ENCODE measurements at places on chromosomes 7 and 10.

DNA sequence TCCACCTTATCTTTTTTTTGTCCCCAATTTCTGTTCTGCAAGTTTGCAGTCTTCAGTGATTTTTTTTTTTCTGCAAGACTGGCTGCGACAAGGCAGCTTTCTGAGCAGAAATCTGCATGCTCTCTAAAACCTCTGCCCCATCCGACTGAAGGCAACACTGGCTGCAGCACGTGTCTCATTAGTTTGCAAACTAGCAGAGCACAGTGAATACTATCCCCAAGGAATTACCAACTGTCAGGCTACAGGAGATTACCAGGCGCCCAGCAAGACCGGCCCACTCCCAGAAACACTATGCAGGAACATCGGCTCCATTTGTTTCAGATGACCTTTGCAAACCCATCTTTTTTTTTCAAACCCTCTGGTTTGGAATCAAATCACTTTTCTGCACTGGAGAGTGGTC lies 538.8 kb downstream of the SORCS1 start:
- no peak for DNase-seq

GRCh38 chr7:123190109-123190831 lies 9.5 kb downstream of the SLC13A1 start:
- no peak for DNase-seq

DNA sequence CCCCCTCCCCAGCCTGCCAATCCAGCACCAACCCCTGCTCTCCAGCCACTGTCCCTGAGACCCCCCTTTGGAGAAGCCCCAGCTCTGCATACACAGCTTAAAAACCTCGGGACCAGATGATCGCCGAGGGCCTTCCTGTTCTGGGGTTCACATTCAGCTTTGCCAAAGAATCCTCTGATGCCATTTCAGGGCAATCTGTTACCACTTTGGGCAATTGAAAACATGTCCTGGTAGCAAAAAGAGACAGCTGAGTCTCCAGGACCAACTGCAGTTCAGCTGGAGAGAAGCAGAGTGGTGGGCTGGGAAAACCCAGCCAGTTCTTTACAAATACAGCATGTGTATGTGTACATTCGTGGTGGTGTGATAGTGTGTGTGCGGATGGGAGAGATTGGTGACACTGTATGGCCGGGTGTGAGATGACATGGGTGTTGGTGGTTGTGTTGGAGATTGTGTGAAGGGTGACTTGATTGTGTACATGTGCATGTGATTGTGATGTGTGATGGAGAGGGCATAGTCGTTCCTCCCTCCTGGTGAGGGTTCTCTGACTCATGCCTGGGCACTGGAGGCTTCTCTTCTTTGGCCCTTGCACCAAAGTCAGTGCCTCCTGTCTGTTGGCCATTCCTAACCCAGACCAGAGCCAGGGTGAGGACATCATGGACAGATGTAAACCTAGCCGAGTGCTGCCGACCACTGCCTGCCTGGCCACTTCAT lies 48.5 kb upstream of the AQP1 start:
- no peak for DNase-seq

- DNase-seq = no peak
These were observed 45.4 kb downstream of the KAT6B start for GRCh38 chr10:74871595-74872382.

DNA sequence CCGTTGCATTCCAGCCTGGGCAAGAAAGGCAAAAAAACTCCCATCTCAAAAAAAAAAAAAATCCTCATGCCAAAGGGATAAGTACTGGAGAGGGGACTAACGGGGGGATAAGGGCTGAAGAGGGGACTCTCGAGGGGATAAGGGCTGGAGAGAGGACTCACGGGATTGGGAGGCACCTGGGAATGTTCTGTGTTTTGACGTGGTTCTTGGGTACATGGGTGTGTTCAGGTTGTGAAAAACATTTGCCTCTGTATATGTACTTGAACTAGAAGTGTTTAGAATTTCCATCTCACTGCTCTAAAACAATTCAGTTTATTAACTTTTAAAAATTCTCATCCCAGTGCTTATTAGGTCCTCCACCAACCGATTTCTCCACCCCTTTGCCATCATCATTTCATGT lies 4.5 kb downstream of the FKBP6 start:
- no peak for DNase-seq

DNA sequence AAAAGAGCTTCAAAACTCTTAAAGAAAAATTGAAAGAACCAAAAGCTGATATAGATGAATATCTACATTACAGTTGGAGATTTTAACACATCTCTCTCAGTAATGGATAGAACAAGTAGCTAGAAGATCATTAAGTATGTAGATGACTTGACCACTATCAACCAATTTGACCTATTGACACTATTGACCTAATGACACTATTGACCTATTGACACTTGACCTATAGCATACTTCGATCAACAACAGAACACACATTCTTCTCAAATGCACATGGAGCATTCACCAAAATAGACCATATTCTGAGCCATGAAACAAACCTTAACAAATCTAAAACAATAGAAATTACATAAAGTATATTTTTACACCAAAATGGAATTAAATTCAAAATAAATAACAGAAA lies 22.3 kb downstream of the GIMAP5 start:
- DNase-seq = no peak

DNA sequence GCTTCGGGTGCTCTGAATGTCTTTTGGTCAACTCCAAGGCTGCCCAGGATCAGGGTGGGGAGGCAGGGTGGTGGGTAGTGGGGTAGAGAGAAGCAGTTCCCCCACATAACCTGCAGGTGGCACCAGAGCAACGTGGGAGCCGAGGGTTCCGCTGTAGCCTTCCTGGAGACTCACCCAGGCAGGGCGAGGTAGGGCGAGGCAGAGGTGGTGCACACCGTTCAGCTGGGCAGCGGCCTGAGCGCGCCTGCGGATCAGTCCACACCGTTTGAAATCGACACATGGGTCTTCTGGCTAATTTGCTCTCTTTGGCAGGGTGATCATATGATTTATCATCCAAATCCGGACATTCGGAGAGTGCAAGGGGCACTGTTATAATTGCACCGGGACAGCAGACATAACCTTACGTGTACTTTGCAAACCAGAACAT lies 41.4 kb upstream of the MAP3K8 start:
- DNase-seq = peak; percentile 71

DNA sequence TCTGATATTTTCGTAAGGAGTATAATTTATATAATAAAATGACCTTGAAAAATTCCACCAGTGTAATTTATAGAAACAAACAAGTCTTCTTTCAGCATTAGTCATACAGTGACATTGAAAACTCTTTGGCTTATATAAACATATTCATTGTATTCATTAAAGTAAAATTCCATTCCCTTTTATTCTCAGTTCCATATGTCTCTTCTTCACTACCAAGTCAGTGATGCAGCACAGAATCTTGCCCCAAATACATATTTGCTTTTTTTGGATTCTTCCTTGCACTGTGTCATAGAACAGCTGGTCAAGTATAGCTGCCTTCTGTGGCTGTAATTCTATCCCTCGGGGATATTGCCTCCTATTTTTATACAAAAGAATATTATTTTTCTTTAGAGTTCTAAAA lies 884.5 kb upstream of the POT1 start:
- no peak for DNase-seq

- DNase-seq = no peak
These were observed 109.2 kb upstream of the AGK start for GRCh38 chr7:141441837-141442627.

- DNase-seq = peak; percentile 18
These were observed 898.1 kb downstream of the XPNPEP1 start for GRCh38 chr10:109025172-109025571.

DNA sequence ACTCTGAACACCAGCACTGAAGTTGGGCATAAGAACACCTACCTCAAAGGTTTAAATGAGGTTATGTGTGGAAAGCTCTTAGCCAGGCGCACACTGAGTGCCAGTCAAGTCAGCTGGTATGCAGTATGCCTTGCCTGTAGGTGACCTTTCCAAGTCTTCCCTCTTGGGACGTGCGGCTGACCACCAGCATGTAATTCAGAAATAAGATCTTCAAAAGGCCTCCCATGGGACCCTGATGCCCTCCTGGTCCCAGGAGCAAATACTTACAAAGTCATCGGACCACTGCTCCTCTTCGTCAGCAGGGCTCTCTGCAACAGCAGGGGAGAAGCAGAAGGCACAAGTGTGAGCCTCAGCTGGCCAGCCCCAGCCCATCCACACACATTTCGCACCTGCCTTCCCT lies 40.8 kb downstream of the BLNK start:
- no peak for DNase-seq

DNA sequence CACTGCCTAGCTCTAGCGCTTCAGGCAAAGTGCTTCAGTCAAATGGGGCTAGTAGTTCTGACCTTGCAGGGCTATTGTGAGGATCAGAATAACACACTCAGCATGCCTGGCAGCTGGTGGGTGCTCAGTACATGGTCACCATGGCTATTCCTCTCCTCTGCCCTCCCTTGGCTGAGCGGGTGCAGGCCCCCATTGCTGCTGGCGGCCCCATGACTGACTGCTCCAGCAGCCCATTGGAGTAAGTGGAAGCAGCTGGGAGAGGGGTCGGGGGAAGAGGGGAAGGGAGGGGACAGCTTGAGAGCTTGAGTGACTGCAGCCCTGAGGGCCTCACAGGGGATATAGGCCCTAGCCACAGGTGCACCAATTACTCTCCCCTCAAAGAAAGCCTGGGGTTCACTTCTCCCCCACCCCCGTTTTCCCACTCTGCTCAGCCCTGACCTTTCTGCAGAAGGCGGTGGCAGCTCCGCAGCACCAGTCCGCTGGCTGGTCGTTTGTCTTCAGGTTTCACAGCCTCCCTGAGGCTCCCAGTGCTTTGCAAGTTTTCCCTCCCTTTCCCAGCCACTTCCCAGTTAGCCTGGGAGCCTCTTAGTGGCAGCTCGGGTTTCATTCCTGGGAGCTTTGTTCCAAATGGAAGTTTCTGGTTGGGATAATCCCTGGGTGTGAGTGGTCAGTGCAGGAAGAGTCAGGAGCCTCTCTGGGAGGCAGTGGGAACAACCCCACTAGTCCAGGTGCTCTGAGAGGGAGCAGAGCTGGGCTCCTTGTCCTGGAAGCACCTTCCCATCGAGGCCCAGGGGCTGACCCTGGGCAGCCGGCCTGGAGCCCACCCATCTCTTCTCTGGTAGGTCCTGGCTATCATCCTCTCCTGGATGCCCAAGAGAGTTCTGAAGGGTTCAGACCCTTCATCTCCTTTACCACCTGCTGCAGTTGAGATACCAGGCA lies 16.3 kb downstream of the FGF8 start:
- no peak for DNase-seq

DNA sequence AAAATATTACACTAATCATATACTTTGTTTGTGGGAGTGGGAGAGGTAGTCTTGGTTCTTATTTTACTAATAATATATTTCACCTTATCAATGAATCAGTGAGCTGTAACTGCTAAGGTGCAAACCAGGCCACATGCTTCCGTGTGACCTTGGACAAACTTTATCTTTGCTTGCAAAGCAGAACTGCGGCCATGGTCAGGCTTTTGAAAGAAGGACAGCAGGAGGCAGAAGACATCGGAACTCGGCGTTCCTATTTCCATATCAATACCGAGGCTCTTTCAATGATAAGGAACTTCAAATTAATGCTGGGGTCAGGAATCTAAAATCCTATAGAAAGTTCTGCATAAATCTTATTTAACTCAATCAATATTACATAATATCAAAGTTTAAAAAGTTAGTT lies 491.9 kb upstream of the PFKP start:
- DNase-seq = no peak

DNA sequence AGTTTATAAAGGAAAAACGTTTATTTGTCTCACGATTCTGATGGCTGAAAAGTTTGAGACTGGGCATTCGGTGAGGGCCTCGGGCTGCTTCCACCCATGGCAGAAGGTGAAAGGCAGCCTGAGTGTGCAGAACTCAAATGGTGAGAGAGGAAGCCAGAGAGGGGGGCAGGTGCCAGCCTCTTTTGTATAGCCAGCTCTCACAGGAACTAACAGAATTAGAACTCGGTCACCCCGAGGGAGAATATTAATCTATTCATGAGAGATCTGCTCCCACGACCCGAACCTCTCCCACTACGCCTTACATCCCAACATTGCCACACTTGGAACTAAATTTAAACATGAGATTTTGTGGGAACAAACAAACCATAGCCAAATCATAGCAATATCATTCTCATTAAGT lies 112.6 kb downstream of the ZPBP start:
- DNase-seq = no peak

- DNase-seq = peak; percentile 76
These were observed at the start of gene FAM53B for GRCh38 chr10:124744102-124745050. TSS of gene FAM53B (minus strand) at chr10:124744378. CDS start at chr10:124706713, 37,665 bp downstream.

DNA sequence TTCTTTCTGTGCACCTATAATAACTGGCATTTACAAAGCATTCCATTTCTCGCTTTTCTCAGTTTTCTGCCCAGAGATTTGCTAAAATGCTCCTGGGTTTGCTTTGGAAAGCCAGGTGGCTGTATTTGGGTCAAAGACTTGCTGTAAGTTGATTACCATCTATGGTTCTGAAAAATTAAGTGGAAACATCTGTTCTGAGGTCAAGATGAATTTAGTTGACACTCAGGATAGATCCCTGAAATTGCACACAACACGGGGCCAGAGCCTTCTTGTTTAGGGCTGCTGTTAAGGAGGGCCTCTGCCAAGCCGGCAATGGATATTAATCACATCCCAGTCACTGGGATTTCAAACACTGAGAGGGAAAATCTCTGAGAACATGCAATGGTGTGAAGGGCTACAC lies 111.6 kb upstream of the GLI3 start:
- no peak for DNase-seq

- DNase-seq = no peak
These were observed 231.5 kb downstream of the ELFN1 start for GRCh38 chr7:1901431-1902210.

GRCh38 chr7:158531661-158532060 lies 56.0 kb downstream of the PTPRN2 start:
- DNase-seq = no peak

GRCh38 chr10:18567343-18567856 lies 84.0 kb downstream of the NSUN6 start:
- no peak for DNase-seq

DNA sequence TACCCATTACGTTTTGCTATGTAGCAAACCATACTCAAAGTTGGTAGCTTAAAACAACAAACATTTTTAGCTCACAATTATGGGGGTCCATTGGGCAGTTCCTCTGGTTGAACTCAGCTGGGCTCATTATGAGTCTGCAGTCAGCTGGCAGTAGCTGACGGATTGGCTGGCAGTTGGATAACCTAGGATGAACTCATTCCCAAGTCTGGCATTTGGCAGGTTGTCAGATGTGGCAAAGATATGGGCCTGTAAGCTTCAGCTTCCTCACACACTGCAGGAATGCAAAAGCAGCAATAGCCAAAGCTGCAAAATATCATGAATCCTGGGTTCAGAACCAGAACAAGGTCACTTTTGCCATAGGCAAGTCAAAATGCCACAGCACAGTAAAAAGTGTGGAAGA lies 412.2 kb upstream of the SORCS1 start:
- no peak for DNase-seq

GRCh38 chr7:134546955-134547354 lies 2.0 kb upstream of the AKR1B15 start:
- no peak for DNase-seq

- DNase-seq = no peak
These were observed 15.3 kb downstream of the EDRF1 start for GRCh38 chr10:125734823-125735222.

- no peak for DNase-seq
These were observed 37.0 kb downstream of the FAM20C start for GRCh38 chr7:229184-229964.

Measured in AML-193 (cell line).